GM12878 (cell line): ENCODE measurements at places on chromosomes 11 and 22. TPM values are rescaled to one million over a fixed set of nuclear protein-coding genes. Genes with fewer than 3 reads are reported as not detected.

Gene TMEM45B
- polyA plus RNA-seq: not detected in 2 replicates

Gene HTR3A
- not detected in 2 replicates for polyA plus RNA-seq

Gene XKR3
- polyA plus RNA-seq: 0.09 TPM in 1 of 2 replicates, not detected in the other

GRCh38 chr11:45704635-45705034, 39.2 kb upstream of the CHST1 start:
- H3K4me3 ChIP-seq: no peak overlapping the region
- H3K27ac ChIP-seq: no peak overlapping the region
- H3K36me3 ChIP-seq: no peaks in the 10 kb centered on the region
- peaks cover 5% of the 10 kb centered on the region; the same call in 1 of the 2 replicates for H3K27me3 ChIP-seq

Gene MRGPRX3
- not detected in 2 replicates for polyA plus RNA-seq

Gene TYR
- not detected in 2 replicates for polyA plus RNA-seq

DNA sequence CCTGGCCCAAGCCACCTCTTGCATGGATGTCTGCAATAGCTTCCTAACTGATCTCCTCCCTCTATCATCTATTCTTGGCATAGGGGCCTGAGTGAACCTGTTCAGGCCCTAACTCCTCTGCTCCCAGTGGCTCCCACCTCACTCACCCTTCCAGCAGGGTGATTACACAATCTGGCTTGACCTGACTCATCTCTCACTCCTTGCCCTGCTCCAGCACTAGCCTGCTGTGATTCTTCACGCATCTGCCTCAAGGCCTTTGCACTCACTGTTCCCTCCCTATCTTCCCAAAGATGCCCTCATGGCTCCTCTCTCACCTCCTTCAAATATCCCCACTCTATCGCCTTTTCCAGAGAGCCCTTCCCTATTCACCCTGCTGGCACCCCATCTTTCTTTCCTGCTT, 10.5 kb downstream of the SCN4B start:
- no peak for DNase-seq
- H3K27me3 ChIP-seq: 0 out of 2 replicates have a peak, but pooled peaks cover 3% of the 10 kb centered on the region
- no peak overlapping the region for H3K27ac ChIP-seq
- H3K4me1 ChIP-seq: no peaks in the 10 kb centered on the region
- H3K36me3 ChIP-seq: no peaks in the 10 kb centered on the region

DNA sequence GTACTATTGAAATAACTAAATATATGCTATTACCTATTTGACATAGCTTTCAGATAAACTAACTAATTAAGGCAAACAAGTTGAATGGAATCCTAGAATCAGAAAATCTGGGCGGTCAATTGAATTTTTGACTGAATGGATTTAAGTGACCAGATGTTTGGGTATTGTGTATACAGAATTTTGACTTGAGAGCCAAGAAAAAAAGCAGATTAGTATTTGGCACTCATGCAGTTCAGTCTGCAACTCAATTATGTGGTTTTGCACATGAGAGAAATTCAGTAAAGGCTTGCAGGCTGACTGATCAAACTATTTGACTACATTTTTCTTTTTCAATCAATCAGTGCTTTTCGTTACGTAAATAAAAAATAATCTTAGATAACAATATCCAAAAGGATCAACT, 254.8 kb downstream of the GUCY1A2 start:
- H3K27ac ChIP-seq: no peak overlapping the region
- H3K4me1 ChIP-seq: no peaks in the 10 kb centered on the region
- no peaks in the 10 kb centered on the region for H3K27me3 ChIP-seq
- no peaks in the 10 kb centered on the region for H3K36me3 ChIP-seq
- H3K4me3 ChIP-seq: no peak overlapping the region
- no peak for DNase-seq

DNA sequence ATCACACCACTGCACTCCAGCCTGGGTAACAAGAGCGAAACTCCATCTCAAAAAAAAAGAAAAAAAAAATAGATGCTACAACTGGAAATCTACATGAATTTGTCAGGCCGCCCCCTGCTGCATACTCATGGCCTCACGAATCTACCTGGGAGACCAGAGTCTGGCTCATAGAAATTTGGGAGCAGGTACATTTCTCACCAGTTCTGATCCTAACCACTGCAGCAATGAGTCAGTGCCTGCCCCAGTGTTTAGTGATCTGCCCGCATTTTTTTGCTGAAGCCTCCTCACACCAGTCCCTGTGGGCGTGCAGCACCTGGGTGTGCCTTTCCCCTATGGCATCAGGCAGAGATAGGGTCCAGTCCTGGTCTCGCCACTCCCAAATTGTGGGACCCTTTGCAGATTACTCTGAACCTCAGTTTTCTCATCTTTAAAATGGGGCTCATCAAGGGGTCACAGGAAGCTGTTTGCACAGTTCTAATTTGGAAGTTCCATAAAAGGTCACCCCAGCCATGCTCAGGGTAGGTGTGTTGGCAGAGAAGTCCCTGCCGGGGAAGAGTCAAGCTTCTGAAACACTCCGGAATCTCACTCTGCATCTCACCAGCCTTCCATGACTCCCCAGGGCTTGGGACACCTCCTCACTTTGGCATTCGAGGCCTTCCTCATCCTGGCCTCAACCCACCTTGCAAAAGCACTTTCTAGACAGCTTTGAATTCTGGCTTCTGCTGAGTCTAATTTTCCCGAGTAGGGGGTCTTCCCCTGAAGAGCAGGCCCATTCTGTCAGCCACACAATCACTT, 39.3 kb upstream of the LINC01488 start:
- DNase-seq: no peak
- H3K4me1 ChIP-seq: peaks cover 28% of the 10 kb centered on the region
- no peaks in the 10 kb centered on the region for H3K36me3 ChIP-seq
- H3K4me3 ChIP-seq: no peak overlapping the region

Gene KCNJ1
- not detected in 2 replicates for polyA plus RNA-seq

- DNase-seq: no peak
- no peaks in the 10 kb centered on the region for H3K36me3 ChIP-seq
- H3K27ac ChIP-seq: no peak overlapping the region
- H3K27me3 ChIP-seq: no peaks in the 10 kb centered on the region
- H3K4me3 ChIP-seq: no peak overlapping the region
These were observed 386.9 kb upstream of the FAT3 start for GRCh38 chr11:91837411-91838330.

GRCh38 chr11:120467627-120468026, 43.9 kb upstream of the GRIK4 start:
- DNase-seq: no peak
- no peak overlapping the region for H3K27ac ChIP-seq
- H3K4me1 ChIP-seq: no peaks in the 10 kb centered on the region
- H3K27me3 ChIP-seq: no peaks in the 10 kb centered on the region
- H3K4me3 ChIP-seq: no peak overlapping the region

- no peaks in the 10 kb centered on the region for H3K27me3 ChIP-seq
- DNase-seq: no peak
- no peak overlapping the region for H3K4me3 ChIP-seq
- no peaks in the 10 kb centered on the region for H3K4me1 ChIP-seq
- no peak overlapping the region for H3K27ac ChIP-seq
- no peaks in the 10 kb centered on the region for H3K36me3 ChIP-seq
These were observed 40.7 kb upstream of the SLN start for GRCh38 chr11:107752508-107752907.
